ENCODE measurements at places on chromosomes 2 and 18.
A peak's percentile ranks its signal among the peaks of the same experiment; 100 is the strongest.

GRCh38 chr18:67417864-67418523 lies 98.5 kb downstream of the DSEL start:
- DNase-seq = no peak

DNA sequence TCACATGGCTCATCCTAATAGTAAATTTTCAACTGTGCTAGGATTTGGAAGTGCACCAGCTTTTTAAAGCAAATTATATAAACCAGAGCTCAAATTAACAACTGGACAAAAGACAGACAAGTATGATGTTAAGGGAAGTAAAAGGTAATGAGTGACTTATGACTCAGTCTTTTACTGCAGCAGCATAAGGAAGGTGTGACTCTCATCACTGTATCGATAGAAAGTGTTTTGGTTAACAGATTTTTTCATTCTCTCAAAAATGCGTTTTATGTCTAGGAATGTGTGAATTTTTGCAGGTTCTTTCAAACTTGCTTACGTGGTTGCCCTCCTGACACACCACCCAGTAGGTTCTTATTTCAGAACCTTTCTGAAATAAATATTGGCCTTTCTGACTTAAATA lies 244.2 kb upstream of the BOD1L2 start:
- DNase-seq = no peak

DNA sequence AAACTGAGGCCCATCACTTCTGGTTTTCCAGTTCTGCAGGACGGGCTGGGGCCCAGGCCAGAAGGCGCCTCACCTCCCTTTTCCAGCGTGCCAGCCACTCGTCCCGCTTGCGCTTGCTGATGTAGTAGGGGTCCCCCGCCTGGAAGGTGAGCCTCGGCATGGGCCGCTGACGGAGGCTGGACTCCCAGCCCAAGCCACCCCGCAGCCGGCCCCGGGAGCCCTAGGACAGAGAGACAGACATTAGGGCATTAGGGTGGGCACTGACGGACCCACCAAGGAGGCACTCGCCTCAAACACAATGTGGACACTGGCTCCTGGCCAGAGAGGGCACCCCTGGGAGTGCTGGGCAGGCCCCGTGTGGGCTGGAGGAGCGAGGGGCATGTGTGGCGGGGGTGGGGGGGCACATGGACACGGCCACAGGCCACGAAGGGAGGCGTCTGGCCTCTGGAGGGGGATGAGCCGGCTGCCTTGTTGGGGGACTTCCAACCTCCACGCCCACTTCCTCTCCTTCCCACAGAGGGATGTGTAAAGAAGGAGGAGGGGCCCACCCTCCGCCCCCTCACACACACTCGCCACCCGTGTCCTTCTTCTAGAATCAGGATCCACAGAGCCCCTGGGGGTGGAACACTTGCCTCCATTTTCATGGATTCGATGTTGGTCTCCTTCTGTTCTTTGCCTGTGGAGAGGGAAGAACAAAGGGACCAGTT lies 66.7 kb downstream of the DNMT3A start:
- no peak for DNase-seq

DNA sequence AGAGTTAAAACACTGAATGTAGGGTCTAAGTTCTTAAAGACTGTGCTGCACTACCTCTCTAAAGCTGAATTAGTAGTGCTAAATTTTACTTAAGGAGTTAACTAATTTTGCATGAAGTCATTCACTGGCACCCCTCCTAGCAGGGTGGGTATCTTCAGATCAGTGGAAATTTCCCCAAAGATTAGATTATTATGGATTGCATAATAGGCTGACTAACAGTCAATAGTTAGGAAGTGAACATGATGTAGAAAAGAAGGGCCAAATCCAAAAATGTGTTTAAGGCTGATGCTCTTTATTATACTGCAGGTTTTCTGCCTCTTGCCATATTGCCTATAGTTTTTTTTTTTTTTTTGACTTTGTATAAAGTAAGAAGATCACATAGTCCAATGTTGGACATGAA lies 5.2 kb downstream of the ZNF638 start:
- DNase-seq = no peak

DNA sequence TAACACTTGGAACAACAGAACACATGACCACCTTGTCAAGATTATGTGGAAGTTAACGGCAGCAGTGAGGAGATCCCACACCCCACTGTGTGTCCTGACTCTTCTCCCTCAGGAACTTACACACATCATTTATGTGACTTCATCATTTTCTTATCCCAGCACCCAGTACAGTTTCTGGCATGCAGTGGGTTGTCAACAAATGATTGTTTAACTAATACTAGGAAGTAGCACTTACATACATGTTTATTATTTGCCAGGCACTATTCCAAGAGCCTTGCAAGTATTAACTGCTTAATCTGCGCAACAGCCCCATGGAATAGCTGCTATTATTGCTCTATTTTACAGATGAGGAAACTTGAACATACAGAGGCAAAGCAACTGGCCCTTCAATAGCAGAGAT lies 391.5 kb downstream of the TXNL1 start:
- no peak for DNase-seq

DNA sequence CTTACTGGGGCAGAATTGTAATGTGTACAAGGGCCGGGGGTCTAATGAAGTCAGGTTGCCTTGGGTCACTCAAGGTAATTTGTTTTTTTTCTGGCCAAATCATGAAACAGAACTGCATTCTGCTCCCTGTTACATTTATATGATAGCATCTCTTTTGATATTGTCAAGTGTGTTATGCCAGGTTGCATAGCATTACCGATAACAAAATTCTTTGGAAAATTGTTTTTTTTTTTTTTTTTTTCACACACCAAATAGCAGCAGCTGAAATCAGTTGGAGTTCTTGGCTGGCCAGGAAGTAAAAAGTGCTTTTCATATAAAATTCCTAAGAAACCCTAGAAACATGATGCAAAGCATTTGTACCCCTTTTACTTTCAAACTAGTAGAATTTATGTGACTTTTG lies 282.6 kb upstream of the FN1 start:
- no peak for DNase-seq

DNA sequence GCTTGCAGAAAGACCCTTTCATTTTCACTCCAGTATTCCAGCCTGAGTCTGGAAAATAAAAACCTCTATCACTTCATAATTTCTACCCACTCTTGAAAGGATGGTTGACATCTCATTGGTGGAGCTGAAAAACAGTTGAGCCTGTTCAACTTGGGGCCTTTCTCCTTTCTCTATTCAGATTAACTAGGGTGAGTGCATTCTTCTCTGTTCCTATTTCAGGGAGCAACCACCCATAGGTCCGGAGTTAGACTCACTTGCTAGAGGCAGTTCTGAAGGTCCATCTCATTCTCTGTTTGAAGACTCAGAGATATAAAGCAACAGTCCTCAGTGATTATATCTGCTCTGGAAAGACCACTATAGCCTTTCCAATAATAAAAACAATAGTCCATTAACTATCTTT lies 167.9 kb upstream of the SPOPL start:
- DNase-seq = no peak

GRCh38 chr18:49094979-49095632 lies 144.3 kb upstream of the SMAD7 start:
- DNase-seq = no peak

DNA sequence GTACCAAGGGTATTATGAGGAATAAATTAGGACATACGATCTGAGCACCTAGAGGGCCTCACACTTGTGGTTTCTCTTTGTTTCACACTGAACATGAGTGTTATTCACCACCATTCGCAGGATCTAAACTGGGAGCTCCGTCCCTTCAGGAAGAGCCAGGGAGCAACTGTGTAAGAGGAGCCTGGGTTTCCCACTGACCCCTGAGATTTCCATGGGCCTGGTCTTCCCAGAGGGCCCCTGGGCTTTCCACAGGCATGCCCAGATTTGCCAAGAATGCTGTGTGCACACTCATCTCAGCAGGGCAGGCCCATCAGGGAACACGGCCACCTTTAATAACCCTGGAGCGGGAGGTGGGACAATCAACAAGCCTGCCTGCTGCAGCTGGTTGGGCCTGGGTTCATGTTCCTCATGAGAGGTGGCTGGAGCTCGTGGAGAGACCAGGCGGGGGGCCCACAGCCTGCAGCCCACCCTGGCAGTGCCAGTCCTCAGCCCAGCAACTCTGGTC lies 416.8 kb upstream of the MYT1L start:
- DNase-seq = no peak

DNA sequence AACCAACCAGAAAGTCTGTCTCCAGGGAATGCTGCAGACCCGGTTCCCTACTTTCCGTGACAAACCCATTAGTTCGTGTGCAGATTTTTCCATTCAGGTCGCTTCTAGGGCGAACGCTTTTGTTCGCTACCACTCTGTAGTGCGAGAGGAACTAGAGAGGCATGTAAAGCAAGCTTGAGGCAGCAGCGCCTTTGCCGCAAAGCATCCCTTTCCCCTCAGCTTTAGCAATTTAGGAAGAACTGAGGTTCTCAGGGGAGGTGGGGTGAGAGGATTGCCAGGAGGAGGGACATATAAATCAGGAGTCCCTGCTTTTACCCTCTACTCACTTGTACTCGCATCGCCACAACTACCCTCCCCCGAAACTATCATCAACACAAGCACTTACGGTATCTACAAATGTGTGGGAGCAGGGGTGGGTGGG lies 748 bp upstream of the ZNF804A start:
- peak; percentile 36 for DNase-seq

- DNase-seq = no peak
These were observed 282.9 kb upstream of the PKDCC start for GRCh38 chr2:41764919-41765318.

GRCh38 chr2:111930875-111931274 lies 32.5 kb downstream of the MERTK start:
- DNase-seq = no peak

GRCh38 chr2:105454801-105455485 lies 56.1 kb upstream of the FHL2 start:
- DNase-seq = peak; percentile 78

GRCh38 chr18:70627182-70627802 lies 338.4 kb downstream of the SOCS6 start:
- DNase-seq = no peak

DNA sequence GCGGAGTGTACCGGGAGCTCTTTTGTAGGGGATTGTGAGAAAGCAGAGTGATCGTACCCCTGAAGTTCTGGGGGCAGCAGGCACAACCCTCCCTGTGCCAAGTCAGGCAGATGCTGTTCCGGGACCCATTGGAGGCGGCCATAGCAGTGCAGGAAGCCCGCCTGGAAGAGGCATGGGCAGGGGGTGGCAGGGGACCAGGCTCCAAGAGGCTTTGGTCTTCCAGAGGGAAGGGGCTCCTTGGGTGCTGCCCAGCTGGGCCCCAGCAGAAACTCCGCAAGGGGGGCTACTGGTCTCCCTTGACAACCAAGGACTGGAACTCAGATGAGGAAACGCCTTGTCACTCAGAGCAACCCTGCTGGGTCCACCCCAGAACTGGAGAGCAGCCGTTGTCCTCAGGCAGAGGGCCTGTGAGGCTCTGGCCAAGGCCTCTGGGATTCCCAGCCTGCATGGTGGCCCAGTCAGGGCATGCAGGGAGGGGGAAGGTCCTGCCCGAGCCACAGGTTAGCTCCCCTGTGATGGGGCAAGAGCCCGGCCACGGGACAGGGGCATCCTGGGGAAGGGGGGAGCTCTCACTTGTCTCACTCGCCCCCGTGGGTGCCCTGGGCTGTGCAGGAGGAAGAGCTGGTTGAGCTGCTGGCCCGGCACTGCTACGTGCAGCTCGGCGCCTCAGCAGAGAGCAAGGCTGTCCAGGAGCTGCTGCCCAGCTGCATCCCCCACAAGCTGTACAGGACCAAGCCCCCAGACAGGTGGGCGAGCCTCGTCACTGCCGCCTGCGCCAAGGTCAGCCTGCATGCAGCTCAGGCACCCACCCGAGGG lies 21.0 kb upstream of the GPR17 start:
- no peak for DNase-seq
